Stimulated activated CD4-positive, alpha-beta T cell treated with anti-CD3 and anti-CD28 coated beads, Interleukin-12 subunit alpha, Interleukin-12 subunit beta, amount 100 ng/mL, for 48 hours (primary cell): ENCODE measurements at places on chromosomes 13 and 19.

DNA sequence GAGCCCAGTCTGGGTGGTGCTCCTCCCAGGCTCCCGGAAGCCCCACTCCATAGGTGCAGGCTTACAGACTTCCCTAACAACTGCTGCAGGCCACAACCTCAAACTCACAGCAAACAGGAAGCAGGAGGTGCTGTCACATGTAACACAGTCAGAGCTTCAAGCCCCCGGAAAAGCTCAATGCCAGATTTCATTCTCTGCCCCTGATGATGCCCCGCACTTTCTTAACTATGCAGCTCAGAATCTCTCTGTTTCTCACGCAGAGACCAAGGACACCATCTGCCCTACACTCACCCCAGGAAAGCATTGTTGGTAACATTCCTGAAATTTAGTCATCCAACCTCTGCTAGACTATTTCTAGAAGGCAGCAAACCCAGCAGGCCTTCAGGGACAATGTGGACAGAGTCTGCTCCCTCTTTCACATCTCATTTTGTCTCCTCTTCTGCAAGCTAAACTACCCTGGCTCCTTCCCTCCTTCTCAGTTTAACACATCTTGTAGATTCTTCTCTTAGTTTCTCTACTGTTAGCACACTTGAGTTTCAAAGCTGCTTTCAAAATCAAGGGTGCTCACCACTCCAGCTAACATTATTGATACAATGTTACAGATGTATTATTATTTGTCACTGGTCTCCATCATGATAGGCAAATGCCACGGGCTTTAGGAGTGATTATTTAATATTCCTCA, 162.5 kb downstream of the KCTD12 start:
- DNase-seq: no peak

GRCh38 chr13:37345869-37346268, 240.4 kb upstream of the CSNK1A1L start:
- DNase-seq: no peak

DNA sequence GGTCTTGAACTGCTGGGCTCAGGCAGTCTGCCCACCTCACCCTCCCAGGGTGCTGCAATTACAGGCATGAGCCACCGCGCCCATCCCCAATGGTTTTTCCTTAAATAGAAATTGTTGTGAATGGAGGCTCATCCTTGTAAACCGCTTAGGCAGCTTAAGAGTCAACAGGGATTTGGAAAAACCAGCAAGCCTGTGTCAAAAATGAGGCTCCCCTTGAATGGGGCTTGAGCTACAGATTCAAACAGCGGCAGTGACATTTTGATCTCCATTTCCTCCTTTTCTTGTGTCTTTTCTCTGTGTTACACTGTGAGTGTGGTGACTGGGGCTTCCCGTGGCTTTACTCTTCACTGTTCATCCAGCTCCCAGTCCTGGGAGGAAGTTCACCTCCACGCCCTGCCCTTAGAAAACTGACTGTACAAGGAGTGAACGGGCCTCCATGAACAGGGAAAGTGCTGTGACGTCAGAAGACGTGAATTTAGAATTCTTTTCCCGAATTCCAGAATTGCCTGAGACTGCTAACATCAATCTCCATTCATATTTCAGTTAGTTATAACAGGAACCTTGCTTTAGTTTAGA, 15.3 kb upstream of the RAB8A start:
- no peak for DNase-seq

GRCh38 chr19:3844596-3844995, 24.2 kb downstream of the ZFR2 start:
- DNase-seq: no peak

- DNase-seq: no peak
Measured at GRCh38 chr13:34419755-34420154, 522.3 kb upstream of the NBEA start.

DNA sequence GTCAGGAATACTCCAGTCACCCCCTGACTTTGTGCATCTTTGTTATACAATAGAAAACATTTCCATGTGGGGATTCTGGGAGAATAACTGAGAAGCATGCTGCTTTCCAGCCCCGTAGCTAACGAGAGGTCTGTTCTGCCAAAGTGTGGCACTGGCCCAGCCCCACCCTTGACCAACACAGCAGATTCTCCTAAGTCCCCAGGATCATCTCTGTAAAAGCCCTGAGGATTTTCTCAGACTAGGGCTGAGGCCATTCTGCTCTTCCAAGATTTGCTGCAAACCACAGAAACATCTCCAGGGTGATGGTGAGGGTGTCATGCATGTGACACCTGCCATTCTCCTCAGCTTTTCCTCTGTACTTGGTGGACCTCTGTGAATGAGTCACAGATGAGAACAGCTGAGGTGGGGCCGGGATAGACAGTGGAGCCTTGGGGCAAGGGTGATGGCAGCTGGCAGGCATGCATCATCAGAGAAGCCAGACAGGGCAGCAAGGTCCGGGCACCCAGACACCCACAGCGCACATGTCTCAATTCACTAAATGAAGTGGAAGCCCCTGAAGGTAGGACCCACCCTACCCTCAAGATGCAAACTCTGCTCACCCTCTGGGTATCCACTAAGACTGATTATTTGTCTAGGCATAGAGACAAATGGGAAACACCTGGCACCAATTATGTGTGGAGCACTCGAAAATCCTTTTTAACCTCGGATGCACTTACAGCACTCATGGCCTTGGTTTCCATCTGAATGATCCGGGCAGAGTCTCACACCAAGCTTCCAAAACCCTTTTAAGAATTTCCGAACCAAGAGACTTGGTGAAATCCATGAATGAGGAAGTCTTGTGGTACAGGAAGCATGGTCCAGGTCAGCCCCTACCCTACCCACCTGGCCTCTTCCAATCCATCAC, 20.1 kb upstream of the DOCK9 start:
- no peak for DNase-seq

DNA sequence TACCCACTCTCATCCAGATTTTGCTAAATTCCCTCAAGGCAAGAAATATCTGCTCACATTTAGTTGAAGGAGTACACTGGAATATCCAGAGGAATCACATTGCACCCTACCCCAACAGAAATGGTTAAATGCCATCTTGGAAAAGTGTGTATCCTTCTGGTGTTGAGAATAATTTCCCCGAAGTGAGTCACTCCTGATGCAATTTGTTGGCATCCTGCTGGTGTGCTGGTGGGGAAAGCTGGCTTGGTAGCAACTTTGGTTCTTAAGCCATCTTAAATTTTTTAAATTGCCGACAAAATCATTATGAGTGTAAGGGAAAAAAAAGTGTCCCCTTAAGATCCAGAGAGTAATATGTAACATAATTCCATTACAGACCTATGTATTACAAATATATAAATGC, 337.3 kb upstream of the DACH1 start:
- no peak for DNase-seq

- DNase-seq: no peak
Measured at GRCh38 chr13:100443278-100443997, 145.2 kb downstream of the GGACT start.

DNA sequence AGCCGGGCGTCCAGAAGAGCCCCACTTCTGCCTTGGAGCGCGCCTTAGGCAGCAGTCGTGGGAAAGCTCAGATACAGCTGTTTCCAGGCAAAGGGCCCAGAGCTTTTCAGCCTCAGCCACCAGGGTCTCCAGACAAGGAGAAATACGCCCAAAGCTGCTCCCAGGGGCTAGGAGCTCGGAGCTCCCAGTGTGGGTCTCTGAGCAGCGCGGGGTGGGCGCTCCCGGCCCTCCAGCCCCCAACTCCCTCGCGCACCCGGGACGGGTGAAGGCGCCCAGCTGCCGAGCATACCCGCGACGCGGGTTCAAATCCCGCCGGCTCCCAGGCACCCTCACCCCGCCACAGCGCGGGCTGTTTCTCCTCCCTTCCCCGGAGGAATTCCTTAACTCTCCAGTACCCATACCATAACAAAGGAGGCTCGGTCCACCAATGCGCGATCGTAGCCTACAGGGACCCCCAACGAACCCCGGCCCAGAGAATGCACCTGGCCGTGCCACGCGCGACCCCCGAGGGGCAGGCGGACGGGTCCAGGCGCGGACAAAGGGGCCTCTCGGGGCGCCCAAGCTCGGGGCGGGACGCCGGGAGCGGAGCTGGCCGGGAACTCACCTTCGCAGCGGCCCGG, 507 bp downstream of the COL4A1 start:
- no peak for DNase-seq

DNA sequence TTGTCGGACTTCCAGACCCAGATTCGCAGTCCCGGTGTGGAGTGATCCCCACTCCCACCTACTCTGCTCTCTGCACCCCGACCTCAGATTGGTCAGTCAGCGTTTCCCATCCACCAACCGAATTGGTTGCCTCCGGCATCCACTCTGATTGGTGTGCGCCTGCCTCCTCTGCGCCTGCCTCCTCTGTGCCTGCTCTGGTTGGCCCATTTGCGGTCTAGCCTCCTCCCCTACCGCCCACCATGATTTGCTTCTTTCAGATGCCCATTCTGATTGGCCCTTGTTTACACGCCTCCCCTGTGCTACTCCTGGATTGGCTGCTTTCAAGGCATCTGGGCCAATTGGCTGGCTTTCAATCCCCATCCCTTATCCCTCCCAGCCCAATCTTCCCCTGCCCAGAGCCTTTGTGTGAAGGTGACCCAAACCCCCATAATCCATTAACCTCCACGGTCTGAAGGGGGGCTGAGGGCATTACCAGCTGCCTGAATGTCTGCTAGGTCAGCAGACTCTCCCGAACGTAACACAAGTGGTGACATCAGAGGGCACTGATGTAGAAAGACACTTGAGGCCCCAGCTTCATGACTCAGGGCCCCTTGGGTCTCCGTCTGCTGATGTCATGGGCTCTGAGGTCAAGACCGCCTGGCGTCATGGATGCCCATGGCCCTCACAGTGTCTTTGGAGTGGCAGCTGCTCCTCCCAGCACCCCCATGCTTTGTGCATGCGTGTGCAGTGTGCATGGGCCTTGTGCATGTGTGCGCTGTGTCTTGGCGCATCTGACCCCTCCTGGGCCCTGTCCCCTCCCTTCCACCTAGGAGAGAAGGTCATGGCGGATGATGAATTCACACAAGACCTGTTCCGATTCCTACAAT, 80.4 kb downstream of the MAP4K1 start:
- DNase-seq: no peak

GRCh38 chr19:55305491-55305890, 19.6 kb downstream of the TMEM150B start:
- DNase-seq: no peak

DNA sequence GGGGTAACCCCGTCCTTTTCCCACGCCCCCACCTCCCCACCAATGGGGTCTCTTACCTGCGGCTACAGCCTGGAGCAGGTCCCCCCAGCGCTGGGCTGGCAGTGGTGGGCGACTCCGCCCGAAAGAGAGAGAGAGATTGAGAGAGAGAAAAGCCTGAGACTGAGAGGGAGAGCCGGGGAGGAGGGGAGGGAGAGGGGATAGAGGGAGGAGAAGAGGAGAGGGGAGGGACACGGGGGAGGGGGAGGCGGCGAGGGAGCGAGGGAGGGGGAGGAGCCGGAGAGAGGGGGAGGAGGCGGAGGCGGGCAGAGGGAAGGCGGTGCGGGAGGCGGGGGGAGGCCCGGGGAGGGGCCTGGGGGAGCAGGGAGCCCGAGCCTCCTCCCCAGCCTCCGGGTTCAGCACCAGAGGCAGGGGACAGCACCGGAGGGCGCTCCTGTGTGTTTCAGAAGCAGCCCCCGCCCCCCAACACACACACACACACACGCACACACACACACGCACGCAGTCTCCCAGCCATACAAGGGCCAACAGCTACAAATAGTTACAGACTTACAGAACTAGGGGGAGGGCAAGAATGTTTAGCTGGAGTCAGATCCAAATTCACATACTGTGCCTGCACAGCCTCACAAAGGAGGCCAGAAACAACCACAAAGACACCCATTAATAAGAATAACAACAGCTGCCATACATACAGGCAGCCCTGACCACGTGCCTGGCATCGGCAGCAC, at the start of gene SLC8A2:
TSS of gene SLC8A2 (minus strand) at position 161 of the 725 bp plus-strand sequence. CDS start 5,490 bp downstream, outside the sequence.
- peak; percentile 21 for DNase-seq

- DNase-seq: no peak
Measured at GRCh38 chr19:6480848-6481415, 655 bp downstream of the DENND1C start.

- DNase-seq: no peak
Measured at GRCh38 chr19:22919946-22920345, 83.0 kb downstream of the ZNF728 start.
